ENCODE measurements at places on chromosomes 4 and X. TPM values are rescaled to one million over a fixed set of nuclear protein-coding genes. Genes with fewer than 3 reads are reported as not detected.

DNA sequence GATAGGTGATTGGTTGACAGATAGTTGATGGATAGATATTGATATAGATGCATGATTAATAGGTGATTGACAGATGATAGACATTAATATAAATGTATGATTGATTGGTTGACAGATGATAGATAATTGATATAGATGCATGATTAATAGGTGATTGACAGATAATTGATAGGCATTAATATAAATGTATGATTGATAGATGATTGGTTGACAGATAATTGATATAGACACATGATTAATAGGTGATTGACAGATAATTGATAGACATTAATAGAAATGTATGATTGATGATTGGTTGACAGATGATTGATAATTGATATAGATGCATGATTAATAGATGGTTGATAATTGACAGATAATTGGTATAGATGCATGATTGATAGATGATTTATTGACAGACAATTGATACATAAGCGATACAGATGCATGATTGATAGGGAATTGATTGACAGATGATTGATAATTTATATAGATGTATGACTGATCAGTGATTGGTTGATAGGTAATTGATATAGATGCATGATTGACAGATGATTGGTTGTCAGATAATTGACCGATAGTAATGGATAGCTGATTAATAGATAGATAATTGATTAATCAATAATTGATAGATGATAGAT, 44.9 kb upstream of the PPP2R3B start:
- no peak for DNase-seq

DNA sequence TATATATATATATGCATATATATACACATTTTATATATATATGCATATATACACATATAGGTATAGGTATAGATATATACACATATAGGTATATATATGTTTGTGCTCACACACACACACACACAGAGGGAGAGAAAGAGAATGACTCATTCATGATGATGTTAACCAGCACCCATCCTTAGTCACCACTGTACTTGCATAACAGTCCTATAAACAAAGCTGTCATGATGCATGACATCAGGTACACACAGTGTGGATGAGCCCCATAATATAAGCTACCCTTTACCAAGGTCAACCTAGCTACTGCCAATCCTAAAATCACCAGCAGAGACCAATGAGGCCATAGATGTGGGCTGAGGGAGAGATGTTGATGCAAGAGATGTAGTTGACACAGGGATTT, 1408.0 kb downstream of the RAPGEF2 start:
- DNase-seq, result no peak

- DNase-seq, result no peak
These were observed 37.3 kb downstream of the PSAPL1 start for GRCh38 chr4:7397206-7398103.

Gene CLDN34
- total RNA-seq, result not detected

GRCh38 chr4:37392521-37393255, 148.1 kb downstream of the NWD2 start:
- DNase-seq, result peak; percentile 29

GRCh38 chr4:141133146-141133998, at the start of gene RNF150:
Gene RNF150, minus strand, starts transcription at chr4:141133469.
- peak; percentile 69 for DNase-seq

- DNase-seq, result no peak
These were observed 560.9 kb downstream of the INPP4B start for GRCh38 chr4:142285222-142285583.

All from frontal cortex (tissue), 4 donors.